ENCODE measurements at places on chromosomes 11 and 22. TPM values are rescaled to one million over a fixed set of nuclear protein-coding genes. Genes with fewer than 3 reads are reported as not detected.

The KRTAP5-11 gene
- not detected for total RNA-seq

- no peak overlapping the region for H3K27ac ChIP-seq
- H3K4me1 ChIP-seq: no peaks in the 10 kb centered on the region
- H3K27me3 ChIP-seq: no peaks in the 10 kb centered on the region
- no peaks in the 10 kb centered on the region for H3K36me3 ChIP-seq
- no peak for DNase-seq
Observed at GRCh38 chr11:90722552-90723190, 499.8 kb upstream of the CHORDC1 start.

GRCh38 chr22:25018009-25018408, 65.5 kb downstream of the KIAA1671 start:
- no peaks in the 10 kb centered on the region for H3K36me3 ChIP-seq
- H3K4me3 ChIP-seq: no peak overlapping the region
- no peaks in the 10 kb centered on the region for H3K4me1 ChIP-seq
- no peaks in the 10 kb centered on the region for H3K27me3 ChIP-seq
- no peak overlapping the region for H3K27ac ChIP-seq

DNA sequence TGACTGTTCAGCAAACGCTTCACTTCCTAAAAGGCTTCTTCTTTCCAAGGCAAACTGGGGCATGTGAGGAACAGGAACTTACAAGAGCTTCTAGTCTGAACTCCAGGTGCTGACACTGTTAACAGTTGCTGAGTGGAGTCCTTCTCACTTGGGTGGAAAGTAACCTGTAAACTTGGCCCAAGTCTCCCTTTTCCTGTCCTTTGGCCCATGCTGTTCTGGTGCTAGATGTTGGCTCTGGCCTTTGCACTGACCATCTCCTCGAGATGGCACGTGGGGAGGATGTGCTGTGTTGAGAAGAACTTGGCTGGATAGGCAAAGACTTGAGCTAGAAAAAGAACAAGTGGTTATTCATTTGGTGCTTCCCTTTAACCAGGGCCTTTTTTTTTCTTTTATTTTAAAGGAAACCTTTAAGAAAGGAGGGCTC, 53.6 kb downstream of the PTPRJ start:
- peaks cover 83% of the 10 kb centered on the region for H3K4me1 ChIP-seq
- H3K27ac ChIP-seq: peak overlapping the region; percentile 68
- H3K27me3 ChIP-seq: no peaks in the 10 kb centered on the region
- DNase-seq: no peak
- H3K36me3 ChIP-seq: no peaks in the 10 kb centered on the region

The ART1 gene
- not detected for total RNA-seq

The CRY2 gene
- 38.4 TPM for total RNA-seq

The TSG101 gene
- total RNA-seq: 71.1 TPM

DNA sequence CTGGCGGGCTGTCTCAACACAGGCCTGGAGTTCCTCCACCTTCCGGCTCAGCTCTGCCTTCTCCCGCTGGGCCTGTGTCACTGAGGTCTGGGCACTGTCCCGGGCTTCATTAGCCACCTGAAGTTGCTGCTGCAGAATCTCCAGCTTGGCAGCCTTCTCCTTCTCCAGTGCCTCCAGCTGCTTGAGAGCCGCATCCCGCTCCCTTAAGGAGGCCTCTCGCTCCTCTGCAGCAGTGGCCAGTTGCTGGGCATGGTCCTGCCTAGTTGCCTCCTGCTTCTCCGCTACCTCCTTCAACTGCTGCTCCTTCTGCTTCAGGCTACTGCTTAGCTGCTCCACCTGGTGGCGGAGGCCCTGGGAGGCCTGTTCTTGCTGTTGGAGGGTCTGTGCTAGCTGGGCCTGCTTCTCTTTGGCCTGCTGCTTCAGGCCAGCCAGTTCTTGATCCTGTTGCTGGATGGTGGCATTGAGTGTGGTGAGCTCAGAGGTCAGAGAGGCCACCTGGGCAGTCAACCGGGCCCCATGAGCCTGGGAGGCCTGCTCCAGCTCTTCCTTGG, 16.9 kb downstream of the IL18BP start:
- DNase-seq: no peak
- no peak overlapping the region for H3K4me3 ChIP-seq
- H3K27me3 ChIP-seq: no peaks in the 10 kb centered on the region
- H3K27ac ChIP-seq: no peak overlapping the region
- peaks cover 33% of the 10 kb centered on the region for H3K4me1 ChIP-seq
- peaks cover 100% of the 10 kb centered on the region for H3K36me3 ChIP-seq

GRCh38 chr11:69504576-69505335, 23.3 kb downstream of the LINC01488 start:
- H3K27me3 ChIP-seq: no peaks in the 10 kb centered on the region
- no peak overlapping the region for H3K4me3 ChIP-seq
- no peaks in the 10 kb centered on the region for H3K36me3 ChIP-seq
- H3K27ac ChIP-seq: no peak overlapping the region
- H3K4me1 ChIP-seq: no peaks in the 10 kb centered on the region

DNA sequence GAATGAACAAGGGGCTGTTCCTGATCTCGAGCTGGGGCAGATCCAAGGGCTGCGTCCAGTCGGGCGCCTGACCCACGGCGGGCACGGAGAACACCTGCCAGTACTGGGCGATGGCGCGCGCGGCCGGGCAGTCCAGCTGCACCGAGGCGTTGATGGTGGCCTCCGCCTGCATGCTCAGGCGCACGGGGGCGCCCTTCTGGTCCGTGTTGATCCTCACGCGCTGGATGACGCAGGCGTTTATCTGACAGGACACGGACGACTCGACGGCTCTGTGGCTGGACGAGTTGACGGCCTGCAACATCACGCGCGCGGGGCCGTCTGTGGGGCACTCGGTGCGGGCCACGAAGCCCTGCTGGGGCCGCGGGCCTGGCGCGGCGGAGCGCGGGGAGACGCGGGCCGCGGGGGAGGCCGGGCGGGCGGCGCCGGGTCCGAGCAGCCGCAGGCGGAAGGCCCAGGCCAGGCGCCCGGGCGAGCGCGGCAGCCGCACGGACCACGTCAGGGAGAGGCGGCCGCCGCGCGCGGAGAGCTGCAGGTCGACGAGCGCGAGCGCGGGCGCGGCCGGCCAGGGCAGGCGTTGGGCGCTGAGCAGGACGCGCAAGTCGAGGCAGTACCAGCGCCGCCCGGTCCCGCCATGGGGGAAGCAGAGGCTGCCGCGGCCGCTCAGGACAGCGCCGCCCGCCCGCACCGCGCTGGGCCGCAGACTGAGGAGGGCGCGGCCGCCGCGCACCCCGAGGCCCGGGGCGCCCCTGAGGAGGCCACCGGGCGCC, 511 bp downstream of the PKDREJ start:
- peak; percentile 83 for DNase-seq
- no peaks in the 10 kb centered on the region for H3K36me3 ChIP-seq
- H3K27ac ChIP-seq: no peak overlapping the region
- H3K27me3 ChIP-seq: no peaks in the 10 kb centered on the region

Data from stomach (tissue), 19 donors.